ENCODE measurements at places on chromosomes 5 and 9.

DNA sequence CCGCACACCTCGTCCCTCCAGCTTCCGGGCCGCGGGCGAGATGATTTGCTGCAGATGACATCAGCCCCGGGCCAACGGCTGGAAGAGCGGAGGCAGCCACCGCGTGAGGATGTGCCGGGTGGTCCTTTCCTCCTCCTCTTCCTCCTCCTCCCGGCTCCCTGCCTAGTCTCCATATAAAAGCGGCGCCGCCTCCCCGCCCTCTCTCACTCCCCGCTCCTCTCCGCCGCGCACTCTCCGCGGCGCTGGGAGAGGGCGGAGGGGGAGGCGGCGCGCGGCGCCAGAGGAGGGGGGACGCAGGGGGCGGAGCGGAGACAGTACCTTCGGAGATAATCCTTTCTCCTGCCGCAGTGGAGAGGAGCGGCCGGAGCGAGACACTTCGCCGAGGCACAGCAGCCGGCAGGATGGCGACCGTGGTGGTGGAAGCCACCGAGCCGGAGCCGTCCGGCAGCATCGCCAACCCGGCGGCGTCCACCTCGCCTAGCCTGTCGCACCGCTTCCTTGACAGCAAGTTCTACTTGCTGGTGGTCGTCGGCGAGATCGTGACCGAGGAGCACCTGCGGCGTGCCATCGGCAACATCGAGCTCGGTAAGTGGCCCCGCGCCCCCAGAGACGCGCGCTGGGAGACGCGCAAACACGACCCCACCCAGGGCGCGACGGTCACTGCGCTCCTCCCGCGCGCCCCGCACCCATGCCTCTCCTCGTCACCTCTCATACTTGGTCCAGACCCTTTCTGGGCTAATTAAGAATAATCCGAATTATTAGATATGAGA lies at the start of gene MAP1B:
TSS of gene MAP1B (plus strand) at position 345 of the 770 bp plus-strand sequence. CDS start at position 402, 57 bp downstream.
- DNase-seq: peak; percentile 69

GRCh38 chr9:6126377-6126776 lies 89.2 kb upstream of the IL33 start:
- DNase-seq: no peak

DNA sequence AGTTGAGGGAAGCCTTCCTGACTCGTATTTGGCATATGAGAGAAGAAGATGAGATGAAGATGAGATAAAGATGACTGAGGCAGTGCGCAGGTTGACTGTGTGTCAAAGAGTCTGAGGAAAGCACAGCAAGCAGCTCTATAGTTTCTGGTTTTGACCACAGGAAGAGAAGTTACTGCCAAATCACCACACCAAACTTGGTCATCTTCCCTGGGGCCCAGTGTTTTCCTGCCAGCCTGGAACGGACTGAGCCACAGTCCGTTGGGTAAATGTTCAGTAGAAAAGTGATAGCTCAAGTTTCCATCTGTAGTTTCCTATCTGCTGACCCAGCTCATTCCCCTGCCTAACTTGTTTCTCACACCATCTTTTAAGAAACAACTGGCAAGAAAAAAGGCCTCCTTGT lies 80.7 kb upstream of the ADAMTS19 start:
- no peak for DNase-seq

DNA sequence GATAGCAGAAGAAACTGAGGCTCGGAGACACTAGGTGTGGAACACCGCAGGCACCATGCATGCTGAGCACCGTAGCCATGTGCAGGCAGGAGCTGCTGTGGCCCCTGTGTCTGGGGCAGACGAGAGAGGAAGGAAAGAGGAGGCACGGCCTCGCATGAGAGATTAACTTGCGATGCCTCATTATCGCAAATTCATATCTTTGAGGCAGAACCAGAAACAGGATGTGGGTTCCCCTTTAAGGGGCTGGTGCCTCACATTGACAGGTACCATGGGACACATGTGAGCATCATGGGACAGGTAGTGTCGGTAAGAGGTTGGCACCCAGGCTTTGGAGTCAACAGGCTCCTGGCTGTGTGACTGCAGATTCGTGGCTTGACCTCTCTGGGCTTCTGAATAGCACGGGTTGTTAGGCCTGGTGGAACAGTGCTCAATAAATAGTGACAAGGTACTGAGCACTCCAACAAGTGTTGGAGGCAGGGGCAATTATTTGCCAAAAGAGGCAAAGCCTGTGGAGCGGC lies 40.8 kb downstream of the NAIF1 start:
- DNase-seq: no peak

GRCh38 chr9:90025816-90026215 lies 421.0 kb downstream of the GADD45G start:
- DNase-seq: peak; percentile 69

Data from SJCRH30 (cell line).